Renal cortical epithelial cell (primary cell): ENCODE measurements at places on chromosomes 1 and 21. TPM values are rescaled to one million over a fixed set of nuclear protein-coding genes. Genes with fewer than 3 reads are reported as not detected.
A peak's percentile ranks its signal among the peaks of the same experiment; 100 is the strongest.

DNA sequence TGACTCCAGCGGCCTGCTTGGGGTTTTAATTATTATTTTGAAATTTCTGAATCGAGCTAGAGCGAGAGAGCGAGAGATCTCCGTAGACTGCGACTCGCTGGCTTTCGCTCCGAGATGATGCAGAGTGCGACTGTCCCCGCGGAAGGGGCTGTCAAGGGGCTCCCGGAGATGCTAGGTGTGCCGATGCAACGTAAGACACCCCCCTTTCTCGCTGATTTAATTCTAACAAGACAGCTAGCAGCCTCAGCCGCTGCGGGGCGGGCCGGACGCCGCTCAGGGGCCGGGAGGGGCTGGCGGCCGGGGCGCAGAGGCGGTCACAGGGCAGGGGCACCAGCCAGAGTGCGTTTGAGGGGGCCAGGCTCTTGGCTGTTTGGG lies 339 bp downstream of the LHX4 start:
- no peak for DNase-seq

GRCh38 chr1:3352299-3352951 lies 102.0 kb upstream of the ARHGEF16 start:
- DNase-seq: peak; percentile 64

DNA sequence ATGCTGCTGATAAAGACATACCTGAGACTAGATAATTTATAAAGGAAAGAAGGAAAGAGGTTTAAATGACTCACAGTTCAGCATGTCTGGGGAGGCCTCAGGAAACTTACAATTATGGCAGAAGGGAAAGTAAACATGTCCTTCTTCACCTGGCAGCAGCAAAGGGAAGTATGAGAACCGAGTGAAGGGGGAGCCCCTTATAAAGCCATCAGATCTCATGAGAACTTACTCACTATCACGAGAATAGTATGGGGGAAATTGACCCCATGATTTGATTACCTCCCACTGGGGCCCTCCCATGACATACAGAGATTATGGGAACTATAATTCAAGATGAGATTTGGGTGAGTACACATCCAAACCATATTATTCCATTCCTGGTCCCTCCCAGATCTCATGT lies 154.4 kb downstream of the FASLG start:
- no peak for DNase-seq

Gene C1QC
- not detected in 2 replicates for total RNA-seq

Gene ZNF326
- 4.0 and 20.5 TPM in 2 replicates for total RNA-seq
